ENCODE measurements at places on chromosomes 16 and 17.

GRCh38 chr17:77546772-77547241 is 406.0 kb downstream of the SEC14L1 start:
- DNase-seq, result no peak

GRCh38 chr17:20228860-20229259 is 219.7 kb downstream of the SPECC1 start:
- no peak for DNase-seq

GRCh38 chr16:7426161-7426560 is 93.5 kb downstream of the RBFOX1 start:
- no peak for DNase-seq

DNA sequence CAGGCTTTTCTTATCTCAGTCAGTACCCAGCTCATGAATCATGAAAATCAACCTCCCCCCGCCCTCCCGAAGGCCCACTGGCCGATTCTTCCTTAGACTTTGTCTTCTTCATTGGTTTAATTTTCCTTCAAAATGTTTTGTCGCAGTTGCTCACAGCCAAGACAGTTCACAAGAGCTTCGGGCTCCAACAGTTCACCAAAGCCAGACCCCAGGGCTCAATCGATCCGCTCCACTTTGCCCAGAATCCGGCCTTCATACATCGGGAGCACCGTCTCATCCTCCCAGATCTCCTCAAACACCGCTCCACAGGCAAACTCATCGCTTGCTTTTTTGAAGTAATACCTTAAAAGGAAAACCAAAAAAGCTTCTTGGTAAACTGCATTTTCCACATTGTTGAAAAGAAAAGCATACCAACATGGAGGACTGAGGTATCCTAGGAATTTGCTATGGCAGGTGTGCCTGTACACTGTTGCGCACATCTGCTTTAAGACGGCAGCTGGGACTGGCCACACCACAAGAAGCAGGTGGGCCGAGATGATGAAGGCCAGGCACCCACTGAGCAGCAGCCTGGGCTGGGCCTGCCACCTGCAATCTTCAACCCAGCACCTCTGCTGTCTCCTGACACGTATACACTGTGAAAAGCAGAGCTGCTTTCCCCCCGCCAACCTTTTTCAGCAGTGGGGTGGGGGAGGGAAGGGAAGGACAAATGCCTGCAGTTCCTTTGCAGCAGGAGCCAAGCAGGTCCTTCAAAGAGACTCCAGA is 31.5 kb downstream of the AXIN2 start:
- no peak for DNase-seq

GRCh38 chr16:46607529-46607928 is 13.7 kb downstream of the SHCBP1 start:
- DNase-seq, result no peak

DNA sequence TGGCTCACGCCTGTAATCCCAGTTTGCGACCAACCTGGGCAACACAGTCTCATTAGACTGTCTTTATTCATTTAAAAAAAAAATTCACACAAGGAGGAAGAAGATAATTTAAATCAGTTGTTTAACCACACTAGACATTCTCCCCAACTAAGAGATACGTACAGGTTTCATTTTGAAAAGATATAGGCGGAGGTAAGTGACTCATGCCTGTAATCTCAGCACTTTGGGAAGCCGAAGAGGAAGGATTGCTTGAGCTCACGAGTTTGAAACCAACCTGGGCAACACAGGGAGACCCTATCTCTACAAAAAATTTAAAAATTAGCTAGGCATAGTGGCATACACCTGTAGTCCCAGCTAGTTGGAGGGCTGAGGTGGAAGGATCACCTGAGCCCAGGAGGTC is 5.3 kb downstream of the CMTM4 start:
- DNase-seq, result no peak

Measured in stimulated activated CD4-positive, alpha-beta T cell treated with anti-CD3 and anti-CD28 coated beads, Interleukin-15, amount 100 ng/mL, for 24 hours (primary cell).